Lung microvascular endothelial cell (primary cell): ENCODE measurements at places on chromosomes 12 and 14.
A peak's percentile ranks its signal among the peaks of the same experiment; 100 is the strongest.

DNA sequence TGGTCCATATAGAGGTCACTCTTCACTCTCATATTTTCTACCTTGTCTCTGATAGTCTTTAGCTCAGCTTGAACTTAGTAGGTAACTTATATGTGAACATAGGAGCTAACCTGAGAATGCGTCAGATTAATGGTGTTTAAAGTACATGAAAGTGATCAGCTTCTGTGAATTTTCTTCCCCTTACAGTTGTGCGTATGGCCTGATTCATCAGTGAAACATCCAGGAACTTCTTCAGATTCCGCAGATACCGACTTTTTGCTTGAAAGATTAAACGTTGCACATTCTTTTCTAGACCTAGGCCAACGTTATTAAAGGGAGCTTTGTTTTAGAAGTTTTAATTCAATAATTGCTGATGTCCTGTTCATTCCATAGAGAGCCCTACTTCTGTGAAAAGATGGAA is 1945.1 kb upstream of the SEL1L start:
- DNase-seq = no peak

DNA sequence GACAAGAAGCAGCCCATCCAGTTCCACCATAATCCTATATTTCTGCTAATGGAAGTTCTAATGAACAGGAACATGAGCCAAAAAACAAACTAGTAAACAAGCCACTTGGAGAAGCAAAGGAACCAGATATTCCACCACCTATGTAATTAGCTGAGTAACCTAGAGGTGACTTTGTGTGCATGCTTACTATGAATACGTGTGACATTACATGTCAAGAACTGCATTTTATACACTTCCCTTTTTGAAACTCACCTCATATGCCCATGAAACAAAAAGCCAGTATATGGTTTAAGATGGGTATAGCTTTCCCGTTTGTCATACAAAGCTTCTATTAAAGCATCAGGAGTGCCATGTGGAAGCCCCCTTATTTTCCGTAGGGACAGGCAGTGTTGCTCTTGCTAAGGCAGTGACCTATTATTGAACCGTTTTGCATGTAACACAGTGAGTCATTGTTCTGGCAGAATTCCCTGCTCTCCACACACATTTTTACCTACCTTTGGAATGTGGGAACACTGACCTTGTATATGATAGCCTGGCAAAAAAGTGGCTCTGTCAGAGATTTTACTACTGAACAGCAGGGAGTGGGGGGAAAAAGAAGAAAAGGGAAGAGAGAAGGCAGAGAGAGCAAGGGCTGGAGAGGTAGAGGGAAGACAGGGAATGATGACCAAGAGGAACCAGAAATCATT is 34.8 kb upstream of the FRMD6 start:
- DNase-seq = peak; percentile 96

DNA sequence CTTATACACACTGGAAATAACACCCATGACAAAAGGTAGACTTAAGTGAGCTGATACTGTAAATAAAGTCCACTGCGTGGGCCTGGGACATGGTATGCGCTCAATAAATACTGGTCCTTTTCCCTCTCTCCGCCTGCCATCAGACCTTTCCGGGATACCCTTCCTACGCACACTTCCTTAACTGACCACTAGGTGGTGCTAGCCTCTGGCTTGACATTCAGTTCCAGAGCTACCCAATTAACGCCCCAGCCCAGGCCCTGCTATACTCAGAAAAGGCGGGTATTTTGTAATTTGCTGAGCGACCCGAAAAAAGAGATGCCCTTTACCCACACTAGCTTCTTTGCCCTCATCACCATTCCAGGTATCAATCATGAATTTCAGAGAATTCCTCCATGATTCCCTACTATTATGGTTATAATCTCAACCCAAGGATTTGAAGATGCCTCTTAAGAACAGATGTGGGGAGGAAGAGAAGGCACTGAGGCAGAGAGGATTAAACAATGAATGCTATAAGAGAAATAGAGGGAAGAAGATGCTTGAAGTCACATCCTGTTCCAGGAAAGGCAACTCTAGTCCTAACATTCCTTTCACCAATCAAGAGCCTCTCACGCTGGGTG is 3.9 kb upstream of the LRP1 start:
- DNase-seq = peak; percentile 78

GRCh38 chr12:116990971-116991966 is 80.5 kb downstream of the FBXW8 start:
- DNase-seq = no peak

DNA sequence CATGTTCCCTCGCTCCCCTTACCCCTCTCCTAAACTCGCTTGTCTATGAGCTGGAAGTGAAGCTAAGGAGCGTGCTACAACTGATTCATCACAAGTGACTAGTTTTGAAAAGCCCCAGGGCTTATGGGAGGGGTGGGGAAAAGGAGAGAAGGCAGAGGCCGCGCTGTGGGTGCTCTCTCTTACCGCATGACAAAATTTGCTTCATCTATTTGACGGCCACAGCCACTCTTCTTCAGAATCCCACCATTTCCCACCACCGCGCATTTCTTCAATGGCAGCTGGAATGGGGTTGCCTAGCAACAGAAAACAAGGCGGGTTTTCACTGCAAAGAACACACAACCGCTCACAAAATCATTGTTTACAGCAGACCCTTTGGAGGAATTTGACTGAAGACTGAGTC is 79.4 kb downstream of the ST8SIA1 start:
- DNase-seq = no peak

DNA sequence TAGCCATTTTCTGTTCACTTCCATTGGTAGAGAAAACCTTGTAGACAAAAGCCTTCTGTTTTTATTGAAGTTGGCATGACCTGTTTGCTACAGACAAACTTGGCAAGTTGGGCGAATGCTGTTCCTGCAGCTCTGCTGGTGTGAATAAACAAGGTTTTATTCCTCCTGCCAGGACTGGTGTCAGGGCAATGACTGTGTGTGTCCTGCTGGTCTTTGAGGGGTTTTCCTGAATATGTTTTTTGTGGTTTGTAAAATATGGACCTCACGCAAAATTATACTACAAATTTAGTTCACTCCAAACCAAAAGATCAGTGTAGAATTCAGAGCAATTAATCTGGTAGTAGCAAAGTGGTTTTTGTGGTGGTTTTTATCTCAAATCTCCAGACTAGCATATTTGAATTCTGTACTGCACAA is 140.8 kb downstream of the ERC1 start:
- DNase-seq = peak; percentile 19

- peak; percentile 76 for DNase-seq
Measured at GRCh38 chr12:25241167-25242020, 9.3 kb downstream of the KRAS start.

DNA sequence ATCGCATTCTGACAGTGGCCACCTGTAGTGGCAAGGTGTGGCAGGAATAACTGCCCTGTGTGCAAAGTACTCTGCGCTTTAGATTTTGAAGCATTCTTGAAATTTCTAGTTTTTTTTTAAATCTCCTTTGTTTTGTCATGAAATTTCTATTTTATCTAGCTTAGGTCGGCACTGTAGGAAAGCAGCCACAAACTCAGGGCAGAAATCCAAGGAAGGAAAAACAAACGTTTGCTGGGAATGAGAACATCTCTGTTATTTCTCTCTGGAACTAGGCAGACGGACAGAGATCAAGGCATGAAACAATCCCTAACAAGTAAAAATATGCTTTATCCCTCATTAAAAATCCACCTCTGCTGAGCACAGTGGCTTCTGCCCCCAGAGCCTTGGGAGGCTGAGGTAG is 1.3 kb upstream of the NR2C1 start:
- no peak for DNase-seq

GRCh38 chr12:66552716-66553115 is 126.2 kb downstream of the GRIP1 start:
- DNase-seq = no peak

GRCh38 chr14:43765474-43765873 is 741.6 kb downstream of the FSCB start:
- no peak for DNase-seq

DNA sequence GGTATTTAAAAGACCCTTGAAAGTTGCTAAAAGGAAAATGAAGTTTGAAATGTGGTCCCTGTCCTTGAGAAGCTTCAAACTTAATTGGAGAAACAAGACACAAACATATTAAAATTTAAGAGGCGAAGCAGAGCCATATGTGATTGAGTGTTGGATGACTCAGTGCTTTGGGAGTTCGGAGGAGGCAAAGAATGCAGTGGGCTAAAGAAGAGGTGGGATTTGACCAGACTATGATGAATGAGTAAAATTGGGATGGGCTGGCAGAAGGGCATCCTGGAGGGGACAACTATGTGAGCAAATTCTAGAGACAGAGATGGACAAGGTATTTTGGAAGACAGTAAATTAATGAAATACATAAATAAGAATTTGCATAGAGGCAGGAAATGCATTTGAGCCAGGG is 358.6 kb downstream of the EGLN3 start:
- DNase-seq = no peak

- DNase-seq = peak; percentile 82
Measured at GRCh38 chr12:105705765-105706164, 375.3 kb downstream of the C12orf75 start.

DNA sequence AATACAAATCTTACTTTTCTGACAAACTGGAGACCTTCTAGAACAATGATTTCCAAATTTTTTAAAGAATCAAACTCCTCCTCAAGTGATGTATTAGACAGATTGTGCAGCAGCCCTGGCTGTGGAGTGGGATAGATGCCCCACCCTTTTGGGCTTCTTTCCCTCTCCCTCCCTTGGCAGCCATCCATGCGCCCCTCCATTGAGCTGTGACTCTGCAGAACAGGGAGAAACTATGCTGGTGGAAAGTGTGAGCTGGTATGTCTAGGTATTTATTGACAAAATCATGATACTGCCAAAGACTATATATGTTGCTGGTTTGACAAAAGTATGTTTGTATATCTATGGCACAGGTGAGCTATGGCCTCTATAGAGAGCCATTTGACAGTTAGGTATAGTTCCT is 138.5 kb downstream of the KTN1 start:
- DNase-seq = no peak

DNA sequence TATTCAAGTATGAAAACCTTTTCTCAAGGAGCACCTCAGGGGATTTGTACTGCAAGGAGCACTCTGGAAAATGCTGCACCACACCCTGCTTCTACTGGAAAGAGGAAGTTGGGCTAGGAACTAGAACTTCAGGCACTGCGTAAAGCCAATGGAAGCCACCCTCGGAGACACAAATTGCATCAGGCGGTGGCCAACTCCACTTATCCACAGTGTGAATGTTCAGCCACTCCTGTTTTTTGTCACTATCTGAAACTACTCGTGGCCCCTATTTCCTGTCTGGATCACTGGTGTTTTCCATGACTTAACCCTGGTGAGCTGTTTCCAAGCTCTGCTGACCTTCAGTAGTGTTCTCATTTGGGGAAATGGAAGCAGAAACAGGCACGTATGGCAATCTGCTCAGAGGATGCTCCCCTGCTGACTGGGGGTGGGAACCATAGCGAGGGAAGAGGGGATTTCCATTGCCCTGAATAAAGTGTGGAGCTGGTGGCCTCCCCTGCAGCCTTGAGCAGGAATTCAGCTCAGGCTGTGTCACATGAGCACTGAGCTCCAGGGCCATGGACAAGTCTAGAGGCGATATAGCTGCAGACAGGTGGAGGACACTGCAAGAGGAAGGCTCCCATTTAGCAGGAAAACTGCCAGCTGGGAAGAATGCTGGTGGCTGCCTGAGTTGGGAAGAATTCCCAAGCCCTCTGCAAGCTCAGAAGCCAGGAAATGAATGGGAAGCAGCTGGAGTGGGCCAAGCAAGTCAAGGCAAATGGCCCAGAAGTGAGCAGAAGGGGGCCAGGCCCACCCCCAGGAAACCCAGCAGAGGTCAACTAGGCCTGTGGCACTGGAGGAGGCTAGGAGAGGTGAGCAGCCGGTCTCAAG is 50.5 kb upstream of the RAP1B start:
- peak; percentile 86 for DNase-seq

GRCh38 chr12:26795910-26796309 is 37.1 kb downstream of the ITPR2 start:
- DNase-seq = no peak

- DNase-seq = no peak
Measured at GRCh38 chr14:90620568-90621077, 195.6 kb downstream of the TTC7B start.

- no peak for DNase-seq
Measured at GRCh38 chr12:111784953-111785352, 18.2 kb downstream of the ALDH2 start.

GRCh38 chr12:82698708-82699564 is 12.2 kb downstream of the TMTC2 start:
- no peak for DNase-seq

- no peak for DNase-seq
Measured at GRCh38 chr12:41998436-41998835, 146.2 kb downstream of the GXYLT1 start.

- no peak for DNase-seq
Measured at GRCh38 chr14:57326253-57326652, 57.5 kb downstream of the AP5M1 start.

DNA sequence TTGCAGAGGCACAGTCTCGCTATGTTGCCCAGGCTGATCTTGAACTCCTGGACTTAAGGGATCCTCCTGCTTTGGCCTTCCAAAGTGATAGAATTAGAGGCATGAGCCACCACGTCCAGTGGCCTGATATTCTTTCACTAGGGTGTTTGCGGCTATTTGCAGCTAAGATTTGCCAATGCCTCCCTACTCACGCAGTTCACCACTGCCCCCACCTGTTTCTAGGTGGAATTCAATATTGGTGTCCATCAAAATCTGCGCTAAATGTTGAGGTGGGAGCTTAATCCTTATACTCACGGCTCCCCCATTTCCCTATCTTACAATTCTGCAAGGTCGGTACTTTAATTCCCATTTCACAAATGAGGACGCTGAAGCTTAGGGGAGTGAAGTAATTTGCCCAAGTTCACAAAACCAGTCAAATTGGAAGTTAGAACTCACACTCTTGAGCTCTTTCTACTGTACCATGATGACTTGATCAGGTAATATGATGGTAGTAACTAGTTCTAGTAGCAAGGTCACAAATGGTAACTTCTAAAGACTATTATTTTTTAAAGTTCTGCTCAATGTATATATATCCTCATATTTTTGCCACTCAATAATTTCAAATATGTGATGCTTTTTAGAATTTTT is 22.1 kb upstream of the LRRC9 start:
- DNase-seq = peak; percentile 53

DNA sequence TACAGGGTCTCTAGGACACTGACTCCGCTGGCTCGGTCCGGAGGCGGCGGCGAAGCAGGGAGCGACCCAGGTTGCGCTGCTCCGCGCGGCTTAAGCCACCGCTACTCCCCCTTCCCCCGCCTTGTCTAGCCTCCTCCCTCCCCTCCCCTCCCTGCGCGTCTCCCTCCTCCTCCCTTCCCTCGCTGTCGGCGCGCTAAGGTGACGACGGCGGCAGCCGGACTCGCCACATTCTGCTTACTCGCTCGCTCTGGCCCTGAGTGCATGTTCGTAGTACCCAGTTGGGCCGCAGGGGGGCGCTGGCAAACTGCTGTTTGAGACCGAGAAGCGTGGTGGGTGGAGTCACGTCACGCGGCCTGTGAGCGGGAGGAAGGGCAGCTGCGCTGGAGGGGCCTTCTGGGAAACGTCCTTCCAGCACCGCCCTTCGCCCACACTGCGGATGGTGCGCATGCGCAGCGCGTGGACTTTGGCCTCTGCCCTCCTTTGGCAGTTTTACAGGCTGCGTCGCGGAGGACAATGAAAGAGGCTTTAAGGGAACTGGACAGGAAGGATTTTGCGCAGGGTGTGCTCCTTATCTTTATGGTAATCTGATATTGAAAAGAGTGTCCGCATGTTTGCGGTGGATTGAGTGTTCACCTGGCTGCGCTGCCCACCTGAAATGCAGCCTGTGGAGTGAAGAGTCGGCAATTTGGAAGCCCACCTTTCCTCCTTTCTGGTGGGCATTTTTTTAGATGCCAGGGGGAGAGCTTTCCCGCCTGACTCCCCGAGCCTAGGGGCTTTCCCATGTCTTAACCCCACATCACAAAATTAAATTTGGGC is at the start of gene SCAF11:
Gene SCAF11 (minus strand): TSS at position 107 of the 816 bp plus-strand sequence. CDS start 26,407 bp downstream, outside the sequence.
- peak; percentile 100 for DNase-seq
